ENCODE measurements at places on chromosomes 3 and 15.

GRCh38 chr3:70247955-70248354, 64.5 kb downstream of the MDFIC2 start:
- no peak for DNase-seq

DNA sequence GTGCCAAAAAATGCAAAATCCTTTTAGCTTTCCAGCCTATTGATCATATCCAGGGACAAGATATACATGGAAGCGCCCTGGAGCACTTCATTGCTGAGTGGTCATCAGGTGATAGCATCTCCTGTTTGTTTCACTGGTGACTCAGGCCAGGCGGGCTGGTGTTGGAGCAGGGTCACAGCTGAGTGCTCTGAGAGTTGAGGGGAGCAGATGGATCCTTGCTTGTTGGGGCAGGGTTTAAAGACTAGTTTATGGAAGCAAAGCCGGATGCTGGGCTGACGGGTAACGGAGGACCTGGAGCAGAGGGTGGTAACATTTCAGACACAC, 405.0 kb upstream of the TPM1 start:
- no peak for DNase-seq

GRCh38 chr15:66586155-66586976, 20.6 kb upstream of the LCTL start:
- no peak for DNase-seq

- DNase-seq = peak; percentile 35
These were observed 51.0 kb upstream of the KLF13 start for GRCh38 chr15:31275331-31276262.

- no peak for DNase-seq
These were observed 122.4 kb downstream of the NR1D2 start for GRCh38 chr3:24067483-24067882.

- no peak for DNase-seq
These were observed 39.7 kb downstream of the UNC13C start for GRCh38 chr15:54017959-54018358.

- no peak for DNase-seq
These were observed 17.9 kb upstream of the POLG start for GRCh38 chr15:89352476-89352875.

Data from mesothelial cell of epicardium (in vitro differentiated cells).